ENCODE measurements at places on chromosomes 6 and 20. TPM values are rescaled to one million over a fixed set of nuclear protein-coding genes. Genes with fewer than 3 reads are reported as not detected.

DNA sequence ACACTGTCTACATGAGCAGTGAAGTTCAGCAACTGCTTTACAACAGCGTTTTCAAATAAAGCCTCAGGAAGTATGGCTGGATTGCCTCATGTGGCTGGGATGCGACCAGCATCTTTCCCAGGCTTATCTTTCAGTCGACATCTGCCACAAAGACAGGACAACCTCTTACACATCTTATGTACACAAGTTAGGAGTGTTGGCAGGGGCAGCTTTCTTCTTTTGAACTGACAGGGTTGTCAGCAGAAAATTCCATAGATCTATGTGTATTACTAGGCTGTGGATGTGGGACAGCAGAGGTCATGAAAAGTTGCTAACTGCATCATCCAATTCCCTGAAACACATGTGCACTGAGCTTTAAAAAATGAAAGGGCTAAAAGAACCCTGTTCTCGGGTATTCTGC, 48.1 kb downstream of the PLAGL1 start:
- DNase-seq, result no peak

- DNase-seq, result peak; percentile 87
These were observed 2.1 kb downstream of the SOX12 start for GRCh38 chr20:327186-328026.

BTBD3 gene
- total RNA-seq, result 28.4 TPM

DNA sequence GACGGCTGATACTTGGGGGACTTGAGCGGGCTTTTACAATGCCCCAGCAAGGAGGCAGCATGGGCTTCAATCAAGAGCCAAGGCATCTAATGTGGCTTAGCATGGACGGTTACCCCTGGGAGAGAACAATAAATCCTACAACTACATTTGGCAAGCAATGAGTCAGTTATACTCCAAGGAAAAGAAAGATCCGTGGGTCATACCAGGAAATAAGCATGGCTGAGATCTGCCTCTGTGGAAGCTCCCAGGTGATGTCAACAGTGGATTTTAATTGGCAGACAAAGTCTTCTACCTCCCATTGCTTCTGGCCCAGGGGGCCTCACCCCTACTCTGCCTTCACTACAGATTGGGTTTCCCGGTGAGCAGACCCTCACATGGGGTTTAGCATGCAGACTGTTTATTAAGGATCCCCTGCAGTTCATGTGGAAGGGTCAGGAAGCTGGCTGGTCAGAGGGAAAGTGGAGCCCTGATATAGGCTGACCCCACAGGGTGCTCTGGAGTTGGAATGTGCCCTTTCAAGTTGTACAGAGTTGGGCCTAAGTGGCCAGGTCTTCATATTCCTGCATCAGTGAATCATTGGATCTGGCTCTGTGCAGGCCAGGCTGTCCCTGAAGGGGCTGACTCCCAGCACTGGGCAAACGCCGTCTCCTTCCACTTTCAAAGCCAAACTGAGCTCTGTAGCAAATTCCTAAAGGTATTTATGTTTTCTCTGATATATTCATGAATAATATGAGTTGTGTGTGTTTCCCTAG, 91.3 kb upstream of the GGTLC1 start:
- DNase-seq, result no peak

GRCh38 chr20:50488236-50488806, 21.9 kb upstream of the PTPN1 start:
- DNase-seq, result no peak

DNA sequence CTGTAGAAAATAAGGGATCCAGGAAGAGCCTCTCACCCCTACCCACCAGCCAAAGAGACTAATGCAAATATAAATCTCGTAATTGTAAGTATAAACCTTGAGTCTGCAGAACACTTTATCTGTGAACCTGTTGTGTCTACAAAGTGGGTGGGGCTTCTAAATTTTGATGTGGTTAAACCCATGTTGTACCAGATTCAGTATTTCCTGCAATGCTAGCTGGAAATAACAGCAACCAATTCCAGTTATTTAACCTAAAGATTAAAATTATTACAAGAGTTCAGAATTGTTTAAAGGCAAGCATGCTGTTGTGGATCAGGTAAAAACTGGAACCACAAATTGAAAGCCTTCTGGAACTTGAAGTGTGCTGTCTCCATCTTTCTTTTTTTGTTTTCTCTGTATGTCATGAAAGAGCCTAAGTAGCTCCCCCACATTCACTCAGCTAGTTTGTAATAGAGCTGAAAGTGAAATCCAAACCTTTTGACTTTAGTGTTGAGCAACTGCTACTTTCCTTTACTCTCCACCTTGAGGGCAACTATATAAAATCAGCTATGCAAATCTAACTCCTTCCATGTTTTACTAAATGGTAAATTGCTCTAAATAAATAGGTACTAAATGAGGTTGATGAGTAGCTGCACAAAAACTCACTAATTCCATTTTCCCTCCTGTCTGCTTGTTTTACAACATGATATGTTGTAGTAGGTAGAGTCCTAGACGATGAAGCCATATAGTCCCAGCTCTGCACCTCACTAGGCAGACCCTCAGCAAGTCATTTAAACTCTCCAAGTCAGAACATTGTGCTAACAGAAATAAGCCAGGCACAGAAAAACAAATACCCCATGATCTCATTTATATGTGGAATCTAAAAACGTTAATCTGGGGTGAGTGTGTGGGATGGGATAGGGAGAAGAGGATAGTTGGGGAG, 17.9 kb upstream of the THEMIS start:
- no peak for DNase-seq

OR12D2 gene
- not detected for total RNA-seq

GRCh38 chr20:49671433-49671832, 42.2 kb downstream of the B4GALT5 start:
- no peak for DNase-seq

GRCh38 chr20:50513169-50514034, 3.2 kb downstream of the PTPN1 start:
- DNase-seq, result no peak

GRCh38 chr20:51385646-51386530, 156.6 kb downstream of the NFATC2 start:
- no peak for DNase-seq

GRCh38 chr6:7979831-7980230, 69.2 kb upstream of the TXNDC5 start:
- no peak for DNase-seq

DNA sequence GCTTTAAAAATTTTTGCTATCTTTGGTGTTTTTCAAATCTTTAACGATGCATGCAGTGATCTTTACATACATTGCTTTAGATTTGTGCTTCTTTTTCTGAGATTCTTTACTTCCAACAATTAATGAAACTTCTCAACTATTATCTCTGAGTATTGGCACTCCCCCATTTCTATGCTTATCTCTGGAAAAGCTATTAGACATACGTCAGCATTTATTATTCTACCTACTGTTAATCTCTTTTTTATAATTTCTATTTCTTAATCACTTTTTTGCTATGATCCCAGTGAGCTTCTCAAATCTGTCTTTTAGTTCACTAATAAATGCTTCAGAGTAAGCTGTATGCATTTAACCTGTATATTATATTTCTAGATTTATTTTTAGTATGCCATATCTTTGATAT, 264.2 kb upstream of the TFAP2D start:
- DNase-seq, result no peak

All from Right ventricle myocardium superior (tissue), 1 donor.